ENCODE measurements at places on chromosomes 7 and 10. TPM values are rescaled to one million over a fixed set of nuclear protein-coding genes. Genes with fewer than 3 reads are reported as not detected.

- DNase-seq, result no peak
Measured at GRCh38 chr7:830069-830468, 2.2 kb upstream of the SUN1 start.

DNA sequence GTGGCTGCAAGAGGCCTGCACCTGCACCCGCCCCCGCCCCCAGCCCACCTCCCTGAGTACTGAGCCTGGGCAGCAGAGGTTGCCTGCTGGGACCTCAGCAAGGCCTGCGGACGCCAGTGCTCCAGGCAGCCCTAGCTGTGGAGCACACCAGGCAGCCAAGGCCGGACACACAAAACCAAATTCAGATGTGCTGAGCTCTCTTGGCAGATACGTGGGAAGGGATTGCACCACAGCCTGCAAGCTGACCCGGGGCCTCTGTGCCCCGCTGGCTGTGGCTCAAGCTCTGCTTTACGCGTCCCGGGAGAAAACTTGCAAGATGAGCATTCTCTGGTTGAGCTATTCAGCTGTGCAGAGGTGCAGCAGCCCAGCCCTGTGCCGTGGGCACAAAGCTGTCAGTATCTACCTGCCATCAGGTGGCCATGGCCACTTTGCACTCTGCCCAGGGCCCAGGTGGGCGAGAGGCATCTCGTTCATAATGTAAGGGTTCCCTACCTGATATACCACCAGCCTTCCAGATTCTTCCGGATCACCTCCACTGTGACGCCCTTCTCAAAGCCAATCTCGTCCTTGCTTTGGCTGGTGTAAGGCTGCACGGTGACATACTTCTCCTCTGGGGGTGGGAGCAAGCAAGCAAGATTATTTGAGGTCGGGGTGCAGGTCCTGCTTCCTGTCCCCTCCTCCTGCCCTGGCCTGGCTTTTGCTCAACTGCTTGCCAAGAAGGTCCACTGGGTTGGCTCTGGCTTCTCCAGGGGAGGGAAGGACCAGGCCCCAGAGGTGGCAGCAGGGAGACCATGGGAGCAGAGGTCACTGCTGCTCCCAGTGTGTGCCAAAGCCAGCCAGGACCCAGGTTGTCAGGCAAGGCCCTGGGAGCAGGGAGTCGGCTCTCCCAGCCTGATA, 123.4 kb downstream of the NEURL1 start:
- peak; percentile 91 for DNase-seq

GRCh38 chr7:42189535-42189934, 47.5 kb downstream of the GLI3 start:
- DNase-seq, result no peak

DNA sequence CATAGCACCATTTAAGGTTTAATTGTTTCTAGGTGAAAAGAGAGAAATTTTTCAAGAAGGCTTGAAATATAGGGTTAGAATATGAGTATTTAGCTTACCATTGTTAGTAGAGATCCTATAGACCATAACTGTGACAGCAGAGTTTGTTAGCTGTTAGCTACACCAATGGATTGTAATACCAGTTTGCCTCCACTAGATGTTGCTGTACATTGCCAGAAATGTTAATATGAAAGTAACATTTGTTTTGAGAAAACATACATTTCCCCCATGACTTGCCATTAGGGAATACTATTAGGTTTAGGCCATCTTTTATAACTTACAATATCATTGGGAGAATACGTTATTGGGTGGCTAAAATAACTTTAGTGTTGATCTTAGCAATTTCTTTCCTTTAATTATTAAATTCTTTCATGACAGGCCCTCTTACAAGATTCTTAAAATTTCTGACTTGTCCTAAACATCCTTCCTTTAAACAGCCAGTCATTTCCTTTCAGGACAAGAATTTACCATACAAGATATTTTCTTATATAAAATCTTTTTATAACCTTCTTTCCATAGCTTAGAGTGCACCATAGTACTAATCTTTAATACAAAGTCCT, 39.5 kb downstream of the ZNF117 start:
- no peak for DNase-seq

- DNase-seq, result peak; percentile 75
Measured at GRCh38 chr7:112484671-112485167, 3.9 kb downstream of the LSMEM1 start.

DNA sequence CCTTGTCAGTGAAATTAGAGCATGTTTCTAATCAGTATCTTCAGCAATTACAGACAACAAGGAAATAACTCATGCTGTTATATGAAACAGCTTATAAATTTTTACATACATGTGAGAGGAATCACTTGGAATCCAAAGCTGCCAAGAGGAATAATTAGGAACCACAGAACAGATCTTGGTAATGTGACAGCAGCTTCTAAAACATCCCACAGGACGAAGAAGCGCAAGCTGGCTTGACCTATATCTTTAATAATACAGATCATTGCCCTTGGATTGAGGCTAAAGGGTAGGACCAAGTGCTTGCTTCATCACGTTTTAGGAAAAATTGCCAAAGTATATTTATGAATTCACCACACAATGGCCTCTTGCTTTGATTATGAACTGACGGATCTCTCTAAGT, 869.8 kb downstream of the LRMDA start:
- no peak for DNase-seq

GRCh38 chr10:51188008-51188407, 113.7 kb downstream of the PRKG1 start:
- DNase-seq, result no peak

GRCh38 chr7:130875901-130876300, 141.9 kb upstream of the KLF14 start:
- no peak for DNase-seq

GRCh38 chr10:3592424-3592823, 192.6 kb downstream of the KLF6 start:
- DNase-seq, result no peak

The SLC35G1 gene
- total RNA-seq, result 3.8 TPM

The DYNC1I1 gene
- total RNA-seq, result 65.2 TPM

The PON1 gene
- total RNA-seq, result not detected

The UBE2D1 gene
- total RNA-seq, result 19.6 TPM
